Right ventricle myocardium superior (tissue), 1 donor: ENCODE measurements at places on chromosomes 1 and 21. TPM values are rescaled to one million over a fixed set of nuclear protein-coding genes. Genes with fewer than 3 reads are reported as not detected.

Gene SLAMF9
- not detected for total RNA-seq

Gene FAM163A
- total RNA-seq, result 0.22 TPM

DNA sequence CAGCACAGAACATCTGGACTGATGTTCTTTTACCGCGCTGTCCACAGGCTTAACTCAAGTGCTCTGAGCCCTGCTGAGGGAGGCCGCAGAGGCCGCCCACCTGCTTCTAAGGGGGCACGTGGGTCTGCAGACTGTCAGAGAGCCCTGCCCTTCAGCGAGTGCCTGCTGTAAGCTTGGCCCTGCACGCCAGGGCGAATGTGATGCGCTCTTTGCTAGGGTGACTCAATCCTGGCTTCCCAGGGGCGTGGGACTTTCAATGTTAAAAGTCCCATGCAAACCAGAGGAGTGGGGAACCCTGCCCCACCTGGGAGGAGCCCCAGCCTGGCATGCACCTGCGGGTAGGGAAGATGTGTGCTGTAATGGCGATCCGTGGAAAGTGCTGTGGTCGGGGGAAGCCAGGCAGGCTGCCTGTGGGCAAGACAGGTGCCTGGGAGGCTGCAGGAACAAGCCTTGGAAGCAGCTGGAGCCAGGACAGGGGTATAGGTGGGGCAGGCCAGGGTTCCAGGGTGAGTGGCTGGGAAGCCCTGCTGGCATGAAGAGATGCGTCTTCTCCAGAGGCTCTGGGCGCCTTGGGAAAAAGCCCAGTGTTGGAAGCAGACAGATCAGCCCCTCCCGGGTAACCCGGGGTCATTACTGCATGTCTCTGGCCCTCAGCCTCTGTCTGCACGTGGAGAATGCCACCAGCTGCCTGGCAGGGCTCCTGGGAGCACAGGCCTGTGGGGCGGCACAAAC lies 594 bp upstream of the PANK4 start:
- peak; percentile 81 for DNase-seq

DNA sequence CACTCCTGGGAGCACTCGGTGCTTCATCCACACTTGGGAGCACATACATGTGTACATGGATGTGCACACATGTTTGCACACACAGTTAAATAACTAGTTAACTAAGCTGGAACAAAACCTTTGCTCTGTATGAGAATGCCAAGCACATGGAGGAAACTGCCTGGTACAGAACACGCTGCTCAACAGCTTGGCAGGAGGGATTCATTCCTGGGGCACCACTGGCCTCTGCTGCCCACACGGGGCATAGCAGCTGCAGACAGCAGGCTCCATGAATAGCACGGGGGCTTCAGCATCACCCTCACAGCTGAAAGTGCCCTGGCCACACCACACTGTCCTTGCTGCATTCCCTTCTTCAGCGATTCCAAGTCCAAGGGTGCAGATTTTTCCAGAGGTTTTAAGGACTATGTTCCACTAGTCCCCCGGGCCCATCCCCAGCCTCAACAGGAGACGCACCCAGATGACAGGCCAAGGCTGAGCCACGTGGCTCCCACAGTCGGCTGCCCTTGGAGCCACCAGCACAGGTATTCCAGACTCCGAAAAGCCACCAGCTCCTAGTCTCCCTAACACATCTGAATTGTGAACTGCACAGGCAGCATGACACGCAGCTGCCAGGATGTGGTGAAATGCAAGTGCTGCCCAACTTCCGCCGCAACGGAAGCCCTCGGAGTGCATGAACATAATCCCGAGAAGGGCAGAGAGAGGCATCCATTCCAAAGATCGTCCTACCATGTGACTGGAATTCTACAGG lies 16.9 kb downstream of the NPHP4 start:
- DNase-seq, result no peak

- DNase-seq, result no peak
These were observed 38.3 kb downstream of the WDR3 start for GRCh38 chr1:117967881-117968280.

DNA sequence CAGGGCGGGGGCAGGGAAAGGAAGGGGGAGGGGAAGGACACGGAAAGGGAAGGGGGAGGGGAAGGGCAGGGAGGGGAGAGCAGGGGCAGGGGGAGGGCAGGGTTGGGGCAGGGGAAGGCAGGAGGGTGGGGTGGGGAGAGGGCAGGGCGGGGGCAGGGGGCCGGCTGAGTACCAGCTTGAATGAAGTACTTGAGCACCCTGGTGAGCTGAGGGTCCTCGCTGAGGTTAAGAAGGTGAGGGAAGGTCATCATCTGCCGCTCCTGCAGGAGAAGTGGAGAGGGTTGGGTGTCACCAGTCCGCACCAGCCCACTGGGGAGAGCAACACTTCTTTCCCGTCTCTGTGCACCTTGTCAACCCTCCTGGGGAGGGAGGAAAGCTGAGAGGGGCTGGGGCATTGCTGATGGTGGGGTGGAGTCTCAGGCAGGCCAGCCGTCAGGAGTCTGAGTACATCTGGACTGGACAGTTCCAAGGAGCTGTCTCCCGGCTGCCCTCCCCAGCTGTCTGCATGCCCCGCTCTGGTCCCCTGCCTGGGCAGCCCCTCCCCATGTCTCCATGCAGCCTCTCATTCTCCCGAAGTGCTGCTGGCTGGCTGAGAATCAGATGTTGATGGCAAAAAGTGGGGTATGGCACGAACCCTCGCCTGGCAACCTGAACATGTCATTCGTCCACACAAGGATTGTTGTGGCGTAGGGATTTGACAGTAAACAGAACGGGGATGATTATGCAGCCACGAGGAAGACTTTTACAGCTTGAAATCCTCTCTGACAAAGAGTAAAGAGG lies 70.0 kb downstream of the SCCPDH start:
- no peak for DNase-seq

DNA sequence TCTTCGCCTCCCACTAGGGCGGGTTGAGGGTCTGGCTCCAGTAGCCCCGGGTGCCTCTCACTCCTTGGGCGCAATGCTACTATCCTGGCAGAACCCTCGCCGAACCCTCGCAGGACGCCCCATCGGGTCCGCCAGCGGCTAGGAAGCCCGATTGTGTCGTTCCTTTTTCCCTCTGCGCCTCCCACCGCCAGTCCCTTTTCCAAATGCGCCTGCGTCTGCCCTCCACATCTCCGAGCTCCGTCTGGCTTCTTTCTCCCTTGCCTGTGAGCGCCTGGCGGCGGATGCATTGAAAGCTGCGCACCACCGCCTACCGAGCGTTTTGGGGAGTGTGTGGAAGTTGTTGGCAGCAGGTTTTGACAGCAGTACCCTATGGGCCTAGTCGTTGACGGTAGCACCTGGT lies 1.0 kb upstream of the DIRAS3 start:
- peak; percentile 64 for DNase-seq

- DNase-seq, result no peak
These were observed 17.9 kb downstream of the TMEM200B start for GRCh38 chr1:29105822-29106221.

Gene ESPN
- 0.56 TPM for total RNA-seq

Gene BCL2L15
- not detected for total RNA-seq

Gene LPAR3
- 16.9 TPM for total RNA-seq

GRCh38 chr1:169586395-169587255 lies at the start of gene F5:
Gene F5, minus strand, starts transcription at chr1:169586481. Its CDS starts 95 bp downstream, at chr1:169586386.
- DNase-seq, result peak; percentile 86

- DNase-seq, result no peak
These were observed 6.4 kb downstream of the CHODL start for GRCh38 chr21:18251065-18251464.

Gene DNASE2B
- not detected for total RNA-seq

- no peak for DNase-seq
These were observed 77.6 kb upstream of the CD1D start for GRCh38 chr1:158102881-158103674.

DNA sequence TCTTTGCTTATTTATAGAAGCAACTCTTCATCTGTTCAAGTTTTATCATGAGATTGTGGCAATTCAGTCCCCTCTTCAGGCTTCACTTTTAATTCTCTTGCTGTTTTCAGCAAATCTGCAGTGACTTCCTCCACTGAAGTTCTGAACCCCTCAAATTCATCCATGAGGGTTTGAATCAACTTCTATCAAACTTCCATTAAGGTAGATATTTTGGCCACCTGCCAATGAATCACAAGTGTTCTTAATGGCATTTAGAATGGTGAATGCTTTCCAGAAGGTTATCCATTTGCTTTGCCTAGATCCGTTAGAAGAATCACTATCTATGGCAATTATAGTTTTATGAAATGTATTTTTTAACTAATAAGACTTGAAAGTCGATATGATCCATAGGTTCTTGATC lies 946.7 kb upstream of the B3GALT2 start:
- DNase-seq, result no peak
